ENCODE measurements at places on chromosomes 2 and 18.

- no peak for DNase-seq
These were observed 735.9 kb downstream of the ERBB4 start for GRCh38 chr2:211802666-211803065.

DNA sequence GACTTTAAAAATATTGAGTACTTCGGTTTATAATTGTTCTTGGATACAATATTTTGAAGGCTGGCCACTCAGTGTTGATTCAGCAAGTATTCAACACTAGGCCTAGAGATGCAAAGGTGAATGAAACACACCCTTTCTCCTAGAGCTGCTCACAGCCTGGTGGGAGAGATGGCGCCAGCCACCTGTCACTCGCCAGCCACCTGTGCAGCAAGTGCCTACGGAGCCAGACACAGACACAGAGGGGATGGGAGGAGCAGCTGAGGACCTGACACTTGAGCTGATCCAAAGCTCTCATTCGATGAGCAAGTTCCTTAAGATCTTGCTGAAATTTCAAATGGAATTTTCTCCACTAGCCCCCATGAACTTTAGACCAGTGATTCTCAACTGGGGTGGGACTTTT lies 151.1 kb upstream of the RIOK3 start:
- no peak for DNase-seq

DNA sequence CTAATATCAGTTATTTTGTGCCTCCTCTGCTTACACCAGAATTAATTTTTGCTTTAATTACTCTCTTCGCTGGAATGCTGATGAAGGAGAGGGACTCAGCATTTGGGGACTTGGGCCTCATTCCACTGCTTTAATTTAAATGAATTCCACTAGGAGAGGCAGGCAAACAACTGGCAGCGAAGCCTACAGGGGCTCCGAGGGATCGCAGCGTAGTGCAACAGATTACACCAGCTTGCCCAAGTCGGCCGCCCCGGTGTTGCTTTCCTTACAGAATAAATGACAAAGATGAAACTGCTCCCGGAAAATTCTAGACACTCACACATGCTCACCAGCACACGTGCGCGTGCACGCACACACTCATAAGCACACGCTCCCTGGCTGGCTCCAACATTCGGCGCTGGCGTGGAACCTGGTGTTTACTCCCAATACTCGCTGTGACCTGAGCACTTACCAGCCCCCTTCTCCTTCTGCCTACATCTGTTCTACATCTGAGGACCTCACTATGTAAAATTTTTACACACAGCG lies 175.4 kb downstream of the ZNF521 start:
- DNase-seq: no peak

DNA sequence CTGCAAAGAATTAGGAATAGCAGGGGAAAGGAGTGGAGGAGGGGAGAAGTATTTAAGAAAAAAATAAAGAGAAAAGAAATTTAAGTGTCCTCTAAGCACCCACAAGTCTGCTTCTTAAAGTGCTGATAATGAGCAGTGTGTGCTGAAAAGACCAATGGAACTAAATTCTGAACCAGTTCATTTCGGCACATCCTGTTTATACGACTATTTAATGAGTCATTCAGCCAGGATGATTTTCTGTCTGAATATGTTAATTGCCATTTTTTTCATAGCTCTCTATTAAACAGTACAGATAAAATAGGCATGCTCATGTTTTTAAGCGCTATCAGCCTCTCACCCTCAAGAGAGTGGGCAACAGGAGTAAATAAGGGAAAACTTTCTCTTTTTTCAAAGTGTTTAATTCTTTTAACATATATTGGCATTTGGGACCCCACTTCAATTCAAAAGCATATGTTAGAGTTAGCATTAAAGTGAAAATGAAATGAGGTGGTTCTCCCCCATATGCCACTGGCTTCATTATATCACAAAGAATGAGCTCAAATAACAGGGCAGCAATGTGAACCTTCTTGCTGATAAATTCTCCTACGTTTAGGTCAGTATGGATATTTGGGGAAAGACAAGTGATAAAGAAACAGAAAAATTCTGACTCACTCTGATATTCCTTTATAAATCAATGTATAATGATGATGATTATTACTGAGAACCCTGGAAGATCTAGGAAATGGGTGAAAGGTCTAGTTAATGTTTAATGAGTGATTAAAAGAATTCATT lies 87.5 kb downstream of the TCF4 start:
- DNase-seq: no peak

DNA sequence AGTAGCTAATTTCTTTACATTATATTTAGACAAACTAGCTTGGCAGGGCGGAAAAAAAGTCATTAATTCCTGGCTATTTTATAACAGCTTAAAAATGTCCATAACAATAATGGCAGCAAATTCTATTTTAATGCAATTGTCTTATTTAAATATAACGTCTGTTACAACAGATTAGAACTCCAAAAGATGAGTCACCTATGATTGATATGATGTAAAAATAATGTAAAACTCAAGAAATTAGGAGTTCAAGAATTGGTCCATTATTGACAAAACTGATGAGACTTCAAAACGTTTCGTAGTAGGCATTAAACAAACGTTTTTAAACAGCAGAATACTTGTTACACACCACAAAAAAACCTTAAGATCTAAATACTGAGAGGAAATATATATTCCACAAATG lies 2.7 kb downstream of the XPO1 start:
- DNase-seq: no peak

GRCh38 chr2:194345347-194345746 lies 1311.7 kb upstream of the SLC39A10 start:
- no peak for DNase-seq

- no peak for DNase-seq
These were observed 254.9 kb upstream of the ZEB2 start for GRCh38 chr2:144774809-144775208.

DNA sequence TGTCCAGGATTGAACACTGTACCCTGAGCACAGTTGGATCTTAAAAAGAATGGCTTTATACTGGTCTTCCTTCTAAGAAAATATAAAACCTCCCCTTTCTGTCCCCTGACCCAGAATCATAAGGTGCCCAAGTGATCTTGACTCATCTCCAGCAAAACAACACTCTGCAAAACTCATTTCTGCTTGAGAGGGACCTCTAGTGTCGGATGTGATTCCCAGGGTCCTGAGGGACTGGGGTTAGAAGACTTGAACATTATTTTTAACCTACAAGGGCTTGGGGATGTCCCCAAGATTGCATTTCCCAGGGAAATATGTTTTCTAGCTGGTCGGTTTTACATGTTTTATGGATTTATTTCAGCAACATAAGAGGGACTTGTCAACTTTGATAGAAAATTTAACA lies 1318.5 kb upstream of the CELF4 start:
- no peak for DNase-seq

GRCh38 chr2:2000724-2001061 lies 256.4 kb upstream of the PXDN start:
- DNase-seq: no peak

GRCh38 chr2:169184074-169184473 lies 114.7 kb downstream of the DHRS9 start:
- DNase-seq: no peak

DNA sequence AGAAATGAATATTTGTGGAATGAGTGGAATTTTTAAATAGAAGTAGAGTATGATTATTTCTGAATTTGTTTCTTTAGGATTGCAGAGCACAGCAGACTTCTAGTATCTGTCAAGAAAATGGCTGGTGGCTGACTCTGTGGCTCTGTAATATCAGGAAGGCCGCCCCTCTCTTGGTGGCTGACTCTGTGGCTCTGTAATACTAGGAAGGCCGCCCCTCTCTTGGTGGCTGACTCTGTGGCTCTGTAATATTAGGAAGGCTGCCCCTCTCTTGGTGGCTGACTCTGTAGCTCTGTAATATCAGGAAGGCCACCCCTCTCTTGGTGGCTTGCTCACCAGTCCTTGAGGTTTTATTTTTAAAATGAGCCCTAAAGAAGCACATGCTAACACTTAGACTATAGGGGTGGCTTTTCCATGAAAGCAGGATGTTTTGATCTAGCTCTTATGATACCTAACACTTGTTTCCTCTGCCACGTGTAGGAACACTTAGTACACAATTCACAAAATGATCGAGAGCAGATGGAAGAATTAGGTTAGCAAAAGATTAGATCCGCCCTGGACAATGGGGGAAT lies 85.1 kb upstream of the TTC39C start:
- no peak for DNase-seq

DNA sequence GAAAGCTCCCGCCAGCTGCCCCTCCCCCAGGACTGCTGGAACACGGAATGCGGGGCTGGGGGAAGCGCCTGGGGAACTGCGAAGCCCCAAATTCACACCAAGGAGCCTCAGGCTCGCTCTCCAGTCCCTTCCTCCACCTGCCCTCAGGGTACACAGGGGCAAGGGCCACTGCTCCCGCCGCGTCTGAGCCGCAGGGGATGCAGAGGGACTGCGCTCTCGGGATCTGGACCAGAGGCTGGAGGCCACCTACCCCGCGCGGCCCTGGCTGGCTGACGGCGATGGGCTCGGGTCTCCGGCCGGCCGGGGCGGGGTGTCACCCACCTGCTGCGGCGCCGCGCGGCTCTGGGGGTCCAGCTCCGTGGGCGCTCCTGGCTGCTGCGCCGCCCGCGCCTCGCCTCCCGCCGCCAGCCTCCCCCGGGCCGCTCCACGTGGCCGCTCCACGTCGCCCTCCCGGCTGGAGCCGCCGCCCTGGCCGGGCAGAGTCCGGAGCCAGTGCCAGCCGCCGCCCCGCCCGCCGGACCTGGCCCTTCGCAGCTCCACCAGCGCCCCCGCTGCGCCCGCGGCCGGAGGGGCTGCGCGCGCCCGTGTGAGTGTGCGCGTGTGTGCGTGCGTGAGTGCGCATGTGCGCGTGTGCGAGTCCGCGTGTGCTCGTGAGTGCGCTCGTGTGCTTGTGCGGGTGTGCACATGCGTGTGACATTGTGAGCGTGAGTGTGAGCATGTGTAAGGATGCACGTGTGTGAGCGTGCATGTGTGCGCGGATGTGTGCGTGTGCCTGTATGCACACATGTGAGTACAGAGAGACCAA lies at the start of gene CGREF1:
Gene CGREF1 (minus strand): TSS at position 604 of the 805 bp plus-strand sequence. CDS start 14,762 bp downstream, outside the sequence.
- DNase-seq: no peak

Data from naive thymus-derived CD8-positive, alpha-beta T cell (primary cell).